ENCODE measurements at places on chromosomes 11 and 22.

DNA sequence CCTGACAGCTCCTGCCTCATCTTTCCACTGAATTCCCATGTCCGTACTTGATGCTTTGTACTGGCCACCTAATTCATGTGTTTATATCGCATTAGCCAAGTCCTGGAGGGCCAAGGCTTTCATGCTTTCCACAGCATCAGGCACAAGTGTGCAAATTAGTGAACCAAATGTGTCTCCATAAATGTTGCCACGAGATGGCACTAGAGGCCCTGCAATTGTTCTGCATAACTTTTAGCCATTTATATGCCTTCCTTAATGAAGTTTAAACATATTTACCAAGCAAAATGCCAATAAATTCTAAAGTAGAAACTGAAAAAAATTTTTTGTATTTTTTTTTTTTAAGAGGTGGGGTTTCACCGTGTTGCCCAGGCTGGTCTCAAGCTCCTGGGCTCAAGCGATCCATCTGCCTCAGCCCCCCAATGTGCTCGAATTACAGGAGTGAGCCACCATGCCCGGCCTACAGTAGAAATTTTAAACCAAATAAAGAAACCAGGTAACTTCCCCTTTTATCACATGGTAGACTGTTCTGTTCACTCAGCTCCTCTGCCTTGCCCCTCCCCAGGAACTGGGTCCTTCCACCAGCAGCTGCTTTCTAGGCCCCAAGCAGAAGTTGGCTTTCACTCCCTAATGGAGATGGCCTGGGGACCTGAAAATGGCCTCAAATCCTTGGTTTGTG, 20.8 kb upstream of the IL18BP start:
- peak; percentile 78 for DNase-seq

GRCh38 chr22:19242699-19243098, 48.8 kb downstream of the CLTCL1 start:
- DNase-seq: no peak

- no peak for DNase-seq
Observed at GRCh38 chr22:30004694-30005093, 75.6 kb upstream of the HORMAD2 start.

- no peak for DNase-seq
Observed at GRCh38 chr11:8213376-8213775, 44.6 kb upstream of the RIC3 start.

DNA sequence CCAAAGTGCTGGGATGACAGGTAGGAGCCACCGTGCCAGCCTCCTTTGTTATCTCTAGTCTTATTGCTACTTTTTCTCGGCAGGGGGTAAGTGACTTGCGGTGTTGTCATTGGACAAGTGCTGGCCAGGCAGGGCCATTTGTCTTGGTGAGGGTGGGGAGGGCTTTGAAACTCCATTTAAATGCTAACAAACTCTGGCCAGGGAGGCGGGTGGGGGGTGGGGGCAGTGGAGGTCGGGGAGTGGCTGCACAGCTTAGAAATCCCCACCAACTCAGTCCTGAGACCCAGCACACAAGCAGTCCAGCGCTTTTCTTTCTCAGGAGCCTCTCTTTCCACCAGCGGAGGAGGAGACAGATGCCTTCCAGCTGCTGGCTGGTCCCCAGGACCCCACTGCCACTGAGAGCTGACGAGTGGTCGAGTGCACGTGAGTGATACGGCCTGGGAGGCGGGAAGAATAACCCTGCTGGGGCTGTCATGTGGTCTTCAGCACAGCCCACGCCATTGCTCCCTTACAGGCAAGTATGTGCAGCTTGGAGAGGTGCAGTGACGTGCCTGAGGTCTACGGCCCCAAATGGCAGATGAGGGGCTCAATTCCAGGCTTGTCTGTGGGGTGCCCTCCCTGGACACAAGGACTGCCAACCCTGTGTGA, 24.2 kb upstream of the OSBPL5 start:
- DNase-seq: no peak

GRCh38 chr11:104136861-104137260, 27.1 kb downstream of the PDGFD start:
- no peak for DNase-seq

DNA sequence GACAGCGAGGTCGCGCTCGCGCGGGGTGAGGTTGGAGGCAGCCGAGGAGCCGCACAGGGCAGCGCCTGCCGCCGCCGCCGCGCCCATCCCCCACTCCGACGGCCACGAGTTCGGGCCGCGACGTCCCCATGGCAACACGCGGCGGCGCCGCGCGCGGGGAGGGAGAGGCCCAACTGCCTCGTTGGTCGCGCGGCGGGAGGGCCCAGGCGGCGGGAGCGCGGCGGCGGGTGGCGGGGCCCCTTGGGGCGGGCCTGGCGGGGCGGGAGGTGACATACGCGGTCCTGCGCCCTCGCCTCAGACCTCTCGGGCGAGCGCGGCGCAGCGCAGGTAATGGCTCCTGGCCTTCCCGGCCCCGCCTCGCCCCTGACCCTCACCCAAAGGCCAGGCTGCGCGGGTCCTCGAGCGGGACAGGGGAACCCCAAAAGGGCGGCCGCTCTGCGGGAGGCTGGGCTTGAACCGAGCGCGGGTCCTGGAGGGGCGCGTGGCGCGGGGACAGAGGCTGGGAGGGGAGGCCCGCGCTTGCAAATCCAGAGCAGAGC, at the start of gene DEUP1:
Gene DEUP1 (plus strand): TSS at position 297 of the 539 bp plus-strand sequence. CDS start 1,518 bp downstream, outside the sequence.
- peak; percentile 97 for DNase-seq

DNA sequence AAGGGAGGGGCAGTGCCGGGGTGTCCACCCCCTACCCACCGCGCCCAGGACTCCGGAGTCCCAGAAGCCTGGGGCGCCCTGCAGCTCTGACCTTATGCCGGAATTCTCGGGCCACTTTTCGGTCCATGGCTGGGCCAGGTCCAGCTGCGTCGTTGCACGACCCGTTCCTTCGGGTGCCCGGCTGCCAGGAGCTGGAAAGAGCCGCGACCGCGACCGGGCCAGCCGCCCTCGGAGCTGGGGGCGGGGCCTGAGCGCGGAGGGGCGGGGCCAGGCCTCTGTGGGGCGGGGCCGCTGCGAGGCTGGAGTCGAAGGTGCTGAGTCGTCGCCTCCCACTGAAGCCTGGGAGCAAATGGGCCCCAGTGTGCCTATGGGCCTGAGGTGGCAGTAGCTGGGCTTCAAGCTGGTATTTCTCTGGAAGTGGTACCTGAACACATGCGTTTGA, at the start of gene USH1C:
Gene USH1C (minus strand): TSS at position 236 of the 442 bp plus-strand sequence. CDS start 109 bp downstream, at position 127.
- DNase-seq: peak; percentile 84

DNA sequence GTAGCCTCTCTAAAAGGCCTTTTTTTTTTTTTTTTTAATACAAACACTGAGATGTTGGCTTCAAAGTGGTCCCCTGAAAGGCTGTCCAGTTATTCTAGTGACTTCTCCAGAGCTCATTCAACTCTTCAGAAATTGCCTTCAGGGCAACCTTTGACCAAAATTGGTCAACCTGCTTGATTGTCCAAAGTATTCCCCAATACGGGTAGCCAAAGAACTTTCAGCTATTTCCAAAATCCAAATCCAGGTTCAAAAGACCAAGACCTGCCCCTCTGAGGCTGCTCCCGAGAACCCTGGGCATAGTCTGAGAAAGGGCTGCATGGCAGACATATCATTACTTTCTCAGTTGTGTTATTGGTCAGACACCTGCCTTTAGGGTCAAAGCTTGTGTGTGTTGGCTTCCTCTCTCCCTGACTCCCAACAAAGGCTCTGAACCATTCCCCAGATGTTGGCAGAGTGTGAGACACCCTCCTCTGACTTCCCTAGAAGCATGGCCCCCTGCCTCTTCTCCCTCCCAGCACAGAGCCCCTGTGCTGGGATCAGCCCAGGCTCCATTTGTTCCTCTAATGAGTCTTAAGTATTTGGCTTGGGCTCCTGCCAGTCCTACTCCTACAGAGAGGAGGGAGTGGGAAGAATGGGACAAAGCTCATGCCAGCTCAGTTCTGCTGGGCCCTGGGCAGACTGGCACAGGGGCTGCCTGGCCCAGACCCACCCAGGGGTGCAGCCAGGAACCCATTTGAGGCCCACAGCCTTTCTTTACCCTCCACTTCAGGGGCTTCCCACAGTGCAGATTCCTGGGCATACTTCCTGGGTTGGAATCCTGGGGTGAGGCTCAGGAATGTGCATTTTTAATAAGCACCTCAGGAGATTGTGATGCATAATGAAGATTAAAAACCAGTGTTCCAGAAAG, 30.3 kb downstream of the TNKS1BP1 start:
- peak; percentile 34 for DNase-seq

Measured in DMS53 (cell line).